T-cell (primary cell): ENCODE measurements at places on chromosomes 2 and 18.

- DNase-seq = no peak
These were observed 103.2 kb downstream of the FAM161A start for GRCh38 chr2:61750624-61751023.

DNA sequence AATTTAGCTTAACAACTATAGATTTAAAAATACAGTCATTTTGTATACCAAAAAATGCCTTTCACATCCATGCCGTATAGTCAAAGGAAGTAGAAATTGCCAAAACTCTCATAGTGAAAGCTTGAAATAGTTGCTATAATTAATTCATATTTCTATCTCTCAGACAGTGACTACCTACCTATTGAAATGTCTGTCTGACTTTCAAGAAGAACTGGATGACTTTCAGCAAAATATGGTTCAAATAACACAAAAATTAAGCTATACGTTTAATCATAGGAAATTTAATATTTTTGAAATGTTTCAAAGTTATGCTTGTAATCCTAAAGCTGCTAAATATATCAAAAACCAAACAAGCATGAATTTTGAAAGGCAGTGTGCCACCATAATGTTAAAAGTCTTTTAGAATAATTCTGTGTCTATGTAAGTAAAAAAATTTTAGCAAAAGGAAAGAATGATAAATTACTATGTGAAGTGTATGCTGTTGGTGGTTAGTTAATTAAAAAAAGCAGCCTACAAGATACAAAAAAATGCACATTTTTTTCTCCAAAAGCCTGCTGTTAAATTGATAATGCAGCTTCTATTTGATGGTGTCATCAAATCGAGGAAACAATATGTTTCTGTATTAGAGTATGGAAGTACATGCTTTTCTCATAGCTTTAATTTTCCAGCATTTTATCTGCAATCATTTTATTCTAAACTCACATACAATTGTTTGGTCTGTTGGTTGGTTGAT lies 57.7 kb upstream of the ST6GAL2 start:
- no peak for DNase-seq

- DNase-seq = no peak
These were observed 150.5 kb downstream of the MYO5B start for GRCh38 chr18:50044402-50044801.

DNA sequence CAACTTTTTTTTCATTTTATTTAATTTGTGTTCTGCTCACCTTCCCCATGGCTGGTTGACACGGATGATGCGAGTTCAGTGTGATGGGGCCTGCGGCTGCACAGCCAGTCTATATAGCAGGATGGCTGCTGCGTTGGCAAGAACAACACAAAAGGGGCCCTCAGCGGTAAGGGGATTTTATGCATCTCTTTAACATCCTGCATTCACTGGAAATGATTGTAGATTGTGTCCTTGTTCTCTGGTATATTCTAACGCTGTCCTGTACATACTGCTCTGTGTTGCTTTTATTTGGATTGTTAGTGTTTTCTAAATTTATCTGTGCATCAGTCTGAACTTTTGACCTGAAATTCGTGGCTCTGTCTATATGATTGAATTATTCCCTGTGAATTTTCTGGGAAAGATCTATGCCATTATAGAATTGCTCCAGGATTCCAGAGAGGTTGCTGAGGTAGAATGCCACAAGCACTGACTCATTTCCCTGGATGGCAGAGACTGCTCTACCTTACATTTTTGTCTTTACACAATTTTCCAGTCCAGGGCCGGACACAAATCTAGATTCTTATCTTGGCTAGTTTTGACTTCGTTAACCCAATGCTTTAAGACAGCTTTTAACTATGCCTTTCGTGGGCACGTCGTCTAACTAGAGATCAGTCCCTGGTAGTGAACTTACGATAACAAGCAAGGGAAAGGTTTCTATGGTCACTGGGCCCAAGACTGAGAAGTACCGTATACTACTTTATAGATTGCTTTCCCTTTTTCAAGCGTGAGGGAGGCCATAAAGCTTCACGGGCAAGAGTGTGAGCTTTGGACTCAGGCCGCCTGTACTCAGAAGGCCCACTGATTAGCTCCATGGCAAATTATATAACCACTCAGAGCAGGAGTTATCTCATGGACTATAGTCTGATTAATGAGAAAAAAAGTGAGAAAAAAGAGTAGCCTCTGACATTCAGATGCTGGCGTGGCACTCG lies at the start of gene CRYGC:
TSS of gene CRYGC (minus strand) at position 85 of the 968 bp plus-strand sequence. CDS start at position 49, 36 bp downstream.
- no peak for DNase-seq

- DNase-seq = no peak
These were observed 37.4 kb downstream of the NCKAP1 start for GRCh38 chr2:183000846-183001245.

GRCh38 chr18:35024965-35025364 lies 16.2 kb upstream of the MAPRE2 start:
- DNase-seq = no peak

DNA sequence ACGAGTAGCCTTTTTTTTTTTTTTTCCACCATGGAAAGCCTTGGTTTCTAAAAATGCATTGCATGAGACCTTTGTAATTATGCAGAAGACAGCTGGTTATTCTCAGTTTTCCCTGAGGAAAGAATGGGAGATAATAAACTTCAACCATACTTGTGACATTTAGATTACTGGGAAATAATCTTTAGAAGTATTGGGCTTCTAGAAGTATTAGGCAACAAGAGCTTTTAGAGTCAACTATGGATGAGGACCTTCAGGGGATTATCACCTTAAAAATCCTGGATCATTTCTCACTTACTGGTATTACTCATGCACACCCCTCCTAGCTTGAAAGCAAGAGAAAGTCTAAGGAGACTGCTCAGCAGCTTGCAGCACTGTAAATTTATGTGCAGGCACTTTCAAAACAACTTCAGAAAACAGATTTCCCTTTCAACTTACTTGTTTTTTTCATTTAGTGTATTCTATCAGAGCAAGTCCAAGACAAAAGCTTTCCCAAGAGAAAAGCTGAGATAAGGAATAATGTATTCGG lies 175.9 kb downstream of the NRXN1 start:
- no peak for DNase-seq

DNA sequence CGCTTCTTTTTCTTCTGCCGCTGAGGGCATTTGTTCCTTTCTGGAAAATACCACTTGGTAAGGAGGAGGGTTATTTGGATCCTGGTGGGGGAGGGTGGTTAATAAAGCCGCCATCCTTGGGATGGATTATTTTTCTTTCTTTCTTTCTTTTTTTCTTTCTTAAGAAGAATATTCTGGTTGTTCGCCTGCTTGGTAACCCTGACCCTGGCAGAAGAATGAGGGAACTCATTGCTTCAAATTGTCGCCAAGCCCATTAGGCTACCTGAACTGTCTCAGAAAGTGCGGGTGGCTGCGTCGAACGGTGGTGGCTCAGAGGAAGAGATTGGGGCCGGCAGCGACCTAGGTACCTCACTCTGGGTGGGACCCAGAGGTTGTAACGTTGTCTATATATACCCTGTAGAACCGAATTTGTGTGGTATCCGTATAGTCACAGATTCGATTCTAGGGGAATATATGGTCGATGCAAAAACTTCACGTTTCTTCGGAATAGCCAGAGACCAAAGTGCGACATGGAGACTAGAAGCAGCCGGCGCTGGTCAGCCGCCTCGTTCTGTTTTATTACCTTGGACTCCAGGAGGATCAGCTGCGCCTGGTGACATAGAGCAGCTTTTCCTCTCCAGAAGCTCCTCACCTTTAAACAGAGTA lies 1.3 kb upstream of the HOXD4 start:
- no peak for DNase-seq

DNA sequence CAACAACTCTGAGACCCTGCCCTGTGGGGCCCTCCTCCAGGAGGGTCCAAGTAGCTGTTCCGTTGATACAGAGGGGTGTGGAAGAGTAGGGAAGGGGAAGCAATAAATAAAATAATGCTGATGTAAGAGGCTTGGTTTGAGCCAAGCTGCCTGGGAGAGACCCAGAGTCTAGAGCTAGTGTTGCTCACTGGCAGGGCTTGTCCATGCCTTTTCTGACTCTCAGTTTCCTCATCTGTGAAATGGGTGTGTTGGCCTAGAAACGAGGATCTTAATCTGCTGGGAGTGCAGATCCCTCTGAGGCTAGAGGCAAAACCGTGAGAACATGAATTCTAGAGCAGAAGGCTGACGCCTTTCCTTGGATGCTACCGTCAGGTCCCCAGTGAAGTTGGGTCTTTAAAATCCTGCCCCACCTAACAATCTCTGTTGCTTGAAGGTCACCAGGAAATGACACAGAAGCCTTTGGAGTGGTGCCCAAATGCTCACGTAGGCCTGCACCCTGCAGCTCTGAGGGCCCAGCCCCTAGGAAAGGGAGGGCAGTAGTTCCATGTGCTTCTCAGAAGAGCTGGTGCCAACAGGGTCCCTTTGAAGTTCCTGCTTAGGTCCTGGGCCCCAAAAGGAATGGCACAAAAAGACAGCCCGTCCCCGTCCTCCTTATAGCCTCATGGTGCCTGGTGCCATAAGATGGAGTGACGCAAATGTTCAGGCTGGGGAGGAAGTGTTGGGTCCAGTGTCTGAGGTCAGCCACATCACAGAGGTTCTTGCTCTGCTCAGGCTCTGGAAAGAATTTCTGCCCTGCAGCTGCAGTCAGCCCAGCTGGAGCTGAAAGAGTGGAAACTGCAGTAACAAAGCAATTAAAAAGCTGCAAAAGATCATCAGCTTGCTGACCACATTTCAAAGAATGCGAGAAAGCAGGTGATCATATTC lies 73.2 kb upstream of the SMAD2 start:
- no peak for DNase-seq

GRCh38 chr2:207698301-207698700 lies 13.1 kb upstream of the CCNYL1 start:
- DNase-seq = no peak

DNA sequence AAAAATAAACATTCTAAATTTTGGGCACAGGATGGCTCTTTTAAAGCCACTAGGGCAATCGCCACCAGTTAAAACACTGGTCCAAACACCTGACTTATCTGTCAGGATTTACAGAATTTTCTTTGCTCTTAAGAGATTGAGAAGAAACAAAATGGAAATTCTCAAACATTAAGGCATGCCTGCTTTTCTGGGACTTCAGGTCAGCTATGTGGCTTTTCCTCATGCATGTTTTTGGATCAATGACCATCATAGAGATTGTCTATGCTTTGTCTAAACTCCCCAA lies 112.7 kb downstream of the SMAD2 start:
- no peak for DNase-seq

DNA sequence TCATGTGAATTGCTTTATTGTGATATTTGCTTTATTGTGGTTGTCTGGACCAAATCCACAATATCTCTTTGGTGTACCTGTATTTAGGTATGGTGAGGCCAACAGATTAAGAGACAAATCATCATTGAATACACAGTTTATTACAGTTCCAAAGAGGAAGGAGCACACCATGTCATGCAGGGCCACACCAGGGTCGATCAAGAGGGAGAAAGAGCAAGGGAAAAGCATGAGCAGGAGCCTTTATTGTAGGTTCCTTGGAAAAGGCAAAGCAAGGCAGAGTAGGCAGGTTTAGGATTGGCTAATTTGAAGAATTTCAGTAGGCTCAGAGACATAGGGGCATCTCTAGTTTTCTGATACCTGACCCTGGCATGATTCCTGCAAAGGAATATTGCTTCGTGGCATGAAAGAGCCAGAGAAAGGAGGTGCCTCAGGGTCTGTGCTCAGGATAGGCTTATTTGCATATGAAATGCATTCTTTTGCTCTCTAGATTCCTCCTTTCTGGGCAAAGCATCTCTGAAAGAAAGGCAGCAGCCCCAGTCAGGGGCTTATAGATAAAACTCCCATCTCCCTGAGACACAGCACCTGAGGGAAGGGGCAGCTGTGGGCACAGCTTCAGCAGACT lies 214.2 kb upstream of the ERBB4 start:
- DNase-seq = no peak

DNA sequence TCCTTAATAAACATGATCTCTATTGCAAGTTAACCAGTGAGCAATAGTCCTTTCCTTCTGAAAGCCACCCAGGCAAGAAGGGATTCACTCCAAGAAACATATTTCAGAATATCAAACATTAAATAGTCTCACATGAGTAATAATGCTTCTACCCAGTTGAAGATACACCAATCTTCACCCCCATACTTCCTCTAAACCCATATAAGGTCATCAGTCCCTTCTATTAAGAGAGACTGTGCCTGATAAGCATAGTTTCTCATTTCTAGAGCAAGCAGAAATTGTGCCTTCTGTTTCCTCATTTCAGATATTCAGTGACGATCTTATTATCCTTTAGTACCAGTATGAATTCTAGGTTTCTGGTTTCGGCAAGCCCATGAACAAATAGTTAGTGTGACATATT lies 64.6 kb downstream of the DSEL start:
- DNase-seq = no peak

GRCh38 chr2:233793465-233794127 lies 15.5 kb downstream of the MROH2A start:
- no peak for DNase-seq

GRCh38 chr2:33497221-33497650 lies 20.8 kb downstream of the RASGRP3 start:
- no peak for DNase-seq

DNA sequence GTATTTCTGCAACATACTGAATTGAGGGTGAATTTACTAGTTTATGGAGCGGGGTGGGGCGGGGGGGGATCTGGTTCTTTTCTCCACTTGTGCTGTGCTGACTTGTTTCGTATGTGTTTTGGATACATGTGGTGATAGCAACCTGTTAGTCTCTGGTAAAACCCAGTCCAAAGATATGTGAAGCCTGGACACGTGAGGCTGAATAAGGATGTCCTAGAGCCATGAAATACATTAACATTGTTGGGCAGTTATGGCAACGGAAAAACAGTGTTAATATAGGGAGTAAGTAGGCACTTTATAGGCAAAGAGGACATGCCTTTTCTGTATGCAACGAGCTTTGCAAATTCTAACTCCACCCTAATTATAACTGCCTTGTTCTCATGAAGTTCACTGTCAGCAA lies 42.1 kb upstream of the NEMP2 start:
- DNase-seq = no peak

- DNase-seq = no peak
These were observed 479 bp downstream of the SCN9A start for GRCh38 chr2:166375195-166375735.

- no peak for DNase-seq
These were observed 217.6 kb upstream of the THUMPD2 start for GRCh38 chr2:39996653-39997080.

DNA sequence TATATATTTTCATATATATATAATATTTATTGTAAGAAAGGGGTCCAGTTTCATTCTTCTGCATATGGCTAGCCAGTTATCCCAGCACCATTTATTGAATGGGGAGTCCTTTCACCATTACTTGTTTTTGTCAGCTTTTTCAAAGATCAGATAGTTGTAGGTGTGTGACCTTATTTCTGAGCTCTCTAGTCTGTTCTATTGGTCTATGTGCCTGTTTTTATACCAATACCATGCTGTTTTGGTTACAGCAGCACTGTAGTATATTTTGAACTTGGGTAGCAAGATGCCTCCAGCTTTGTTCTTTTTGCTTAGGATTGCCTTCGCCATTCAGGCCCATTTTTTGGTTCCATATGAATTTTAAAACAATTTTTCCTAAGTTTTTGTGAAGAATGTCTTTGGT lies 320.1 kb downstream of the CDH2 start:
- no peak for DNase-seq

GRCh38 chr2:98592565-98592964 lies 15.7 kb downstream of the COA5 start:
- no peak for DNase-seq

GRCh38 chr2:2847209-2847676 lies 516.2 kb upstream of the MYT1L start:
- DNase-seq = no peak

GRCh38 chr2:107627926-107628325 lies 198.8 kb upstream of the RGPD4 start:
- DNase-seq = no peak
